ENCODE measurements at places on chromosomes 11 and 22.

GRCh38 chr11:35927682-35928081 is 16.2 kb upstream of the LDLRAD3 start:
- DNase-seq, result peak; percentile 99

DNA sequence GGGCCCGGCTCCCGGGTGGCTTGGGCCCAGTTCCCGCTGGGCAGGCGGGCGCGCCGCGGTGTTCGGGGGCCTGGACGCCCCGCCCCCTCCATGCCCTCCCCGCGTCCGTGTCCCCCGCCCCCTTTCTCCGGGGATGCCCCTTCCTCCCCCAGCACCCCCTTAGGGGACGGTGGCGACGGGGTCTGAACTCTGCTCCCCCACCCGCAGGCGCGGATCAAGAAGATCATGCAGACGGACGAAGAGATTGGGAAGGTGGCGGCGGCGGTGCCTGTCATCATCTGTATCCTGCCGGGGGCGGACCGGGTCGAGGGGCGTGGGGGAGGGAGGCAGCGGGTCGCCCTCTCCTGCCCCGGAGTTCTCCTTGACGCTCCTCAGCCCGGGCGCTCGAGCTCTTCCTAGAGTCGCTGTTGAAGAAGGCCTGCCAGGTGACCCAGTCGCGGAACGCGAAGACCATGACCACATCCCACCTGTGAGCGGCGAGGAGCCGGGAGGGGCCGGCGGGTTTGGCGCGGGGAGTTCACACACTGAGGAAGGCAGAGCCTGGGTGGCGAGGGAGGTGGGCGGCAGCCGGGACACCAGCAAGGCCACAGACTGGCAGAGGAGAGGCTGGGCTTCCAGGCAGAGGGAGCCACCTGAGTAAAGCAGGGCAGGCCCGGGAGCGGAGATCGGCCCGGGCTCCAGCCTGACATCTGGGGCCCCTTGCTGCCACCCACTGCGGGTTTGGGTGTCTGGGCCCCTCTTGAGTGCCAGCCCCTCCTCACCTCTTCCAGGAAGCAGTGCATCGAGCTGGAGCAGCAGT is 546 bp downstream of the DRAP1 start:
- peak; percentile 27 for DNase-seq

DNA sequence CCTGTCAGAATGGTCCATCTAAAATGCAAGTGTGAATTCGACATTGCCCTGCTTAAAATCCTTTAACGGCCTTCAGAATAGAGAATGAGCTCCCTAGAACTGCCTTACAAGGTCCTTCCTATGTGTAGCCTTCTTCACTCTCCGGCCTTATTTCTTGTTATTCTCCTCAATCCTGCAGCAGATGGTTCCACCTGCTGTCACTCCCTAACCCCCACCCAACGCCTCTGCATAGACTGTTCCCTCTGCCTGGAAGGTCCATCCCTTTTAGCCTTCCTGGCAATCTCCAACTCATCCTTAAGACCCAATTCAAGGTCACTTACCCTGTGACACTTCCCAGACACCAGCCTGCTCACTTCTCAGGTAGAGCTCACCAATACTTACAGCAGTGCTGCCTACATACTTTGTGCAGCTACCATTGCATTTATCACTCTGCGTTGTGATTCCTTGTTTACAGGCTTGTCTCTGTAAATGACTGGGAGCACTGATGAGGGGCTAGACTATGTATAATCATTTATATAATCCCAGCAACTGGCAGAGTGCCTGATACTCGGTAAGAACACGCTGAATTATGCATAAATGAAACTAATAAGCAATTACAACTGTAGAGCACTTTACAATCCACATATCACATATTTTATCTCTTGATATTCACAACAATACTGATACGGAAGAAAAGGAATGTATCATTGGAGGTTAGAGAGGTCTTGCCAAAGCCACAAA is 58.9 kb downstream of the CLPB start:
- DNase-seq, result no peak

- no peak for DNase-seq
These were observed 13.2 kb upstream of the RGL4 start for GRCh38 chr22:23677701-23677995.

- no peak for DNase-seq
These were observed 1.2 kb downstream of the MS4A4E start for GRCh38 chr11:60241786-60242185.

DNA sequence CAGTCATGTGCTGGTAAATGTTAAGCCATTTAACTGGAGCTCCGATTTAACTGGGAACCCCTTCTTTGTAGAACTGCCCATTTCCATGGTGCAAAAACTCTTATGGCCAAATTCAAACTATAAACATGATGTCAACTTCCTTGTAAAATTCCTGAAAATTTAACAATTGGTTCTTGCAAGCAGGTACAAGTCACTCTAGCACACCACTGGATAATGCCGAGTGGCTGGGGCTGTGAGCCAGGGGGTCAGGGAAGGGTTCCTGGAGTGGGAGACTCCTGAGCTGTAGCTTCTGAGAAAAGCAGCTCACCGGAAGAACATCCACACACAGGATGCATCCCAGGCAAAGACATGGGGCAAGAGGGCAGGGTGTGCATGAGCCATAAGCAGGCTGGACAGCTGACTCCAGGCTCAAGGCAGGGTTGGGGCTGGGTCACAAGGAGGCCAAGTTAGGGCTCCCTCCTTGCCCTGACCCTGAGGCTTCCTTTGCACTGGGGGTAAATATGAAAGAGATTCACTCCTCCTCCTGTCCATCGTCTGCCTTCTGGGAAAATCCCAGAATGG is 18.2 kb downstream of the P2RY2 start:
- DNase-seq, result no peak

DNA sequence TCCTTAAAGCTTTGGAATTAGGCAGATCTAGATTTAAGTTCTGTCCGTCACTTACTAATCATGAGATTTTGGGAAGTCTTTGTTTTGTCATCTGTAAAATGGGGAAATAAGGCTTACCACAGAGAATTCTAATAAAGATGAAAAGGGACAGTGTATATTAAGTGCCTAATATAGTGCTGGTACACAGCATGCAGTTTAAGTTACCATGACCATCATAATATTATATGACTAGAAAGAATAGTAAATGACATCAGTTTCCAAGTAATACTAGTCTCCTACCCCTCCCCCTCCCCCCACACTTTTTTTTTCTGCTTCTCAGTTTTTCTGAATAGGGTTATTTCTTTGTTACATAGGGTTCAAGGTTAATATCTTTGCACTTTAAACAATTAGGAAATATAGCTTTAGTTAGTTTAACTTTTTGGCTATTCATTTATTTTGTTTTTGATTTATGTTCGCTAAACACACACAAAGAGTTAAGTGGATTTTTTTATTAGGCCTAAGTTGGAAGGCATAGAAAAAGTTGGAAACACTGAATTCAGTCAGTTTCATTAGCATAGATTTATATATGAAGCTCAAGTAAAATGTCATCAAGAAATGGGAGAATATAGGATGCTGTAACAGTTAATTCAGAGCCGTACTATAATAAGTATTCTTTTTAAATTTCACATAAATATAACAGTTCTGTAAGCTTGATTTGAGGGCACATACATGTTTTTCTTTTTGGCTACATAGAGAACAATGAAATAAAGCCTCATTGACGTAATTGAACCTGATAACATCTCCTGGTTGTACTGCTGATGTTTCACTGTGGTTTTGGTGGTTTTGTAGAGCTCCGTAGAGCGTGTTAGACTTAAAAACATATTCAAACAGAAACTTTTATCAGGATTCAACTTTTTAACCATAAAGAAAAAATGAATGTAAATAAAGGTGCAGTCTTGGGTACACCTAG is 121.2 kb downstream of the PDE3B start:
- DNase-seq, result peak; percentile 25

DNA sequence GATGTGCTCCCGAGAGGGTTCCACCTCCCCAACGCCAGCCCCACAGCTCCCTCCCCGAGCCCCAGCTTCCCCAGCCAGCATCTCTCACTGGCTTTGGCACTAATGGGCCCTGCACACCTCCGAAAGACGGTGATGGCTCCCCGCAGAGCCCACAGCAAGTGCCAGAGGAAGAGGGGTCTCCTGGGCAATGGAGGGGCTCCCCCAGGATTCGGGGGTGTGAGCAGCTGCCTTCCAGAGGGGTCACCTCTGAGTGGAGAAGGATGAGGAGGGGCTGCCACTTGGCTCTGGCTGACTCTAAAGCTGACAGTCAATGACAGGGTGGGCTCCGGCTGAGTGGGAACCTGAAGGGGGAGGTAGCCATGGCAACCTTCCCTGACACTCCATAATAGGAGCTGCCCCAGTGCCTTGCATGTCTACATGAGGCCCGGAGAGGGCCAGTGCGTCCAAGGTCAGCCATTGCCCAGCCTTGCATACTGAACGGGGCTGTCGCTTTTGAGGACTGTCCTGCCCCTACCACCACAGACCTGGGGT is 98.6 kb upstream of the SYT13 start:
- DNase-seq, result no peak

GRCh38 chr11:2346014-2346413 is 31.1 kb upstream of the CD81 start:
- DNase-seq, result no peak

GRCh38 chr11:133951327-133952198 is 5.2 kb downstream of the IGSF9B start:
- no peak for DNase-seq

GRCh38 chr11:114169321-114169749 is 109.8 kb downstream of the ZBTB16 start:
- no peak for DNase-seq

GRCh38 chr11:71238941-71239340 is 13.4 kb downstream of the SHANK2 start:
- no peak for DNase-seq

GRCh38 chr11:116114198-116114651 is 610.0 kb upstream of the CADM1 start:
- DNase-seq, result no peak

DNA sequence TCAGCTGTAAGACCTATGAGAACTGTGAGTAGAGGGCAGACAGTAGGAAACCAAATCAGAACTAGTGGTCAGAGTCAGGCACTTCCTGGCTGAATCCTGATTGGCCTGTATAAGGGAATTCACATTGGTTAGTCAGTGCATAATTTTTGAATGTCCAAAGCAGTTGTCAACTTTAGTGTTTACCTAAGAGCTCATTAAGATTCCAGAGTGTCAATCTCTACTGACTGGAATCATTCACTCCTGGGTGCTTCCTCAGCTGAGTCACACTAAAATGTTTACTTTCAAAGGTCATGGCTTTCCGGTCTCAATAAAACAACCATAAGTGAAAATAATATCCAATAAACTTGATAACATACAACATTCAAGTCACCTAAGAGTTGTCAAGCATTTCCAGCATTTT is 306.1 kb downstream of the C11orf87 start:
- DNase-seq, result peak; percentile 36

DNA sequence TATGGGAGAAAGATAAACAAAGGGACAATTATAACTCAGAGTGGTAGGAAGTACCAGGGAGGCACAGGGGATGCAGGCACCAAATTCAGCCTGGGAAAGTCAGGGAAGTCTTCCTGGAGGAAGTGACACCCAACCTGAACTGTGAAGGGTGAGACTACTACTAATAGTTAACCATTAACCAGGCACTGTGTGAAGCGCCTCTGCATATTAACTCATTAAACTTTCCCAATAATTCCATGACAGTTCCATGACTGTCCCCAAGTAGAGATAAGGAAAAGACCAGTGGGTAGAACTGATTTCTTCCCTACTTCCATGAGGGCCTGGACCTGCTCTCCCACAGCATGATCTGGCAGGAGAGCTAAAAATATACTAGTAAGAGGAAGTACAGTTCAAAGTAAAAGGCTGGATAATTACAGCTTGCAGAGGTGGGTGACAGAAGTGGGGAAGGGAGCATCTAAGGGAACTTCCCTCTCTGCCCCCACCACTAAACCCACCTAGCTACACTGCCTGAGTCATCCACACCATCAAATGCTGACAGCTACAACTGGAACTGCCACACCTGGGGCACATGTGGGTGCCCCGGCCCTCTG is 4.7 kb upstream of the AP1B1 start:
- DNase-seq, result no peak

DNA sequence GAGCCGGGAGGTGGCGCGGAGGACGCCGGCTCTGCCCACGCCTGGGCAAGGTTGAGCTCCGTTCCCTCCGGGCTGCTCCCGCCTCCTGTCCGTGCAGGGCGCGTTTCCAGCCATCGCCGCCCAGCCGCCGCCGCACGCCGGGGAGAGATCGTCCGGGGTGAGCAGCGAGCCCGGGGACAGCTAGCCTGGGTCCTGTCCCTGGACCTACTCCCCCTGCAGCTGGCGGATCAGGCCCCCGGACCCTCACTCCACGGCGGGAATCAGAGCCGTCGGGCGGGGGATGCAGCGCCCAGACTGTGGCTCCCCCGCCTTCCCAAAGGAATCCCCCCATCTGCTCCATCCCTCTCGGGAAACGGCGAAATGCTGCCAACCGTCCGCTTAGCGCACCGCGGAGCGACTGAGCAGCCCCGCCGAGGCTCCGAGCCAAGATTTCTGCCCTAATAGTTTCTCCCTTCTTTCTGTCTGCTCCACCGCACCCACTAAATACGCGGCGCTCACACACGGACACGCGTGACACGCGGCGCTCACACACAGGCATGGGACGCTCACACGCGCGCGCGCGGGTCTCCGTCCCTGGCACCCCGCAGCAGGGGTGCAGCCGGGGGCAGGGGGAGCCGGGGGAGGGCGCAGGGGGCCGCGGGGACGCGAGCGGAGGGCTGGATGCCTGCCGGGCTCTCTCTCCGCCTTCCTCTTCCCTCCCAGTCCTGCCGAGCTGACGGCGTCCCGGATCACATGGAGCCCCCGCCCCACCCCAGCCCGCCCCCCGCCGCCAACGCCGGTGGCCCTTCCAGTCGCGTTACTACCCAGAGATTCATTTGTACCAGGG is at the start of gene KCNJ5:
Gene KCNJ5 (plus strand): TSS at position 814 of the 826 bp plus-strand sequence. CDS start 19,918 bp downstream, outside the sequence.
- peak; percentile 47 for DNase-seq

DNA sequence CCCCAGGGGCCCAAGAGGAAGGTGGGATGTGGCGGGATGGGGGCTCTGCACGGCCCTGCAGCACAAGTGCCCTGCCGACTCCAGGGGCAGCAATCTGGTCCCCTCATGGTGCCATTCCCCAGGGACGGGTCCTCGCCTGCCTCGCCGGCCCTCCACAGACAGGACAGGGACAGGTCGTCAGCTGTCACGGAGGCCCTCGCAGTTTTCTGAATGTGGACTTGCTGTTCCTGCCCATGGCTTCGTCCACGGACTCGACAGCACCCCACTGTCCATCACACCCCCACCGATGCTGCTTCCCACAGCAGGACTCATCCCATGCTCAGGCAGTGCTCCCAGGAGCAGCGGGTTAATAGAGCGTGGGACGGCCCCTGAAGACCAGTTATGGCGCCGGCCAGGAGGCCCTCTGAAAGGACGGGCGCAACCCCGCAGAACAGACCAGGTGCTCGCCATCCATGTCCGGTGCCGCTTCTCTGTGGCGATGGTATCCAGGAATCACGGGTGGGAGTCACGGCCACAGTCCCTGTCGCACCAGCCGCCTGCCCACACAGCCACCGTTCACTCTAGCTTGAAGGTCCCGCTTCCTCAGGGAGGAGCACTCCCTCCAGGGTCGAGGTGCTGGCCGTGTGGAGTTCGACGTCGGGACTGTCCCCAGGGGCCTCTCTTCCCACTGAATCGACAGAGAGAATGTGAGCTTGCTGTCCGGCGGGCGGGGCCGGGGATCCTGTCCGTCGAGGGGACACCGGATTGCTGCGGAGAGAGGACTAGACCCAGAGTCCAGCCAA is 18.5 kb upstream of the MUC2 start:
- no peak for DNase-seq

Data from MCF 10A (cell line).